ENCODE measurements at places on chromosomes 6 and 20. TPM values are rescaled to one million over a fixed set of nuclear protein-coding genes. Genes with fewer than 3 reads are reported as not detected.

The SLC22A7 gene
- not detected for total RNA-seq

The AGER gene
- total RNA-seq: 2.3 TPM

The RAET1G gene
- total RNA-seq: 10.6 TPM

The MATN4 gene
- not detected for total RNA-seq

The BEND6 gene
- total RNA-seq: 1.7 TPM

The CPNE5 gene
- 0.15 TPM for total RNA-seq

The MAP7 gene
- 38.0 TPM for total RNA-seq

The TFEB gene
- total RNA-seq: 5.5 TPM

The SLC2A10 gene
- not detected for total RNA-seq

The IGF2R gene
- 29.2 TPM for total RNA-seq

The BEND3 gene
- total RNA-seq: 4.3 TPM

The SMLR1 gene
- not detected for total RNA-seq

The COL11A2 gene
- total RNA-seq: 0.72 TPM
